ENCODE measurements at places on chromosomes 4 and X.

- DNase-seq: no peak
These were observed 1285.8 kb downstream of the TECRL start for GRCh38 chr4:63123441-63123840.

- DNase-seq: no peak
These were observed 9.0 kb upstream of the YIPF7 start for GRCh38 chr4:44660396-44660795.

GRCh38 chr4:28092610-28093009, 1232.0 kb downstream of the STIM2 start:
- DNase-seq: no peak

- peak; percentile 29 for DNase-seq
These were observed 114.4 kb downstream of the SH3KBP1 start for GRCh38 chrX:19772822-19773628.

- no peak for DNase-seq
These were observed 4.1 kb downstream of the ABCB7 start for GRCh38 chrX:75151827-75152592.

Measured in NCI-H524 treated with DMSO at 0.1 percent for 48 hours (cell line).